ENCODE measurements at places on chromosomes 12 and 14. TPM values are rescaled to one million over a fixed set of nuclear protein-coding genes. Genes with fewer than 3 reads are reported as not detected.

DNA sequence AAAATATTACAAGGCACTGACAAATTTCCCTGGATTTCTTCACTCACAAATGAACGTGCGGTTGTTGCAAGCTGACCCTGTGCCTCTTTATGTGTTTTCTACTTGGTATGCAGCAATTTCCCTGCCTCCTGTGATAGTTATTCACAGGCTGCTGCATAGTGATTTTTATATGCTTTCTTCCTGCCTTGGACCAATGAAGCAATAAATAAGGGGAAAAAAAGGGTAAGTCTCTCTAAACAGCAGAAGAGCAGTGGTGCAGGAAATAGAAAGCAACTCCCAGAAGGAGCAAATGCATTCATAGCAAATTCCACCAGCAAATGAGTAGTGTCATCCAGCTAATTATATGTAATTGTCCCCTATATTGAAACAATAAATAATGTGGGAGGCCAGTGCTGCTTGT is 737.9 kb downstream of the GALC start:
- H3K4me1 ChIP-seq, result no peaks in the 10 kb centered on the region
- no peak for DNase-seq
- no peak overlapping the region for H3K4me3 ChIP-seq
- H3K27me3 ChIP-seq, result no peaks in the 10 kb centered on the region
- no peak overlapping the region for H3K27ac ChIP-seq

DNA sequence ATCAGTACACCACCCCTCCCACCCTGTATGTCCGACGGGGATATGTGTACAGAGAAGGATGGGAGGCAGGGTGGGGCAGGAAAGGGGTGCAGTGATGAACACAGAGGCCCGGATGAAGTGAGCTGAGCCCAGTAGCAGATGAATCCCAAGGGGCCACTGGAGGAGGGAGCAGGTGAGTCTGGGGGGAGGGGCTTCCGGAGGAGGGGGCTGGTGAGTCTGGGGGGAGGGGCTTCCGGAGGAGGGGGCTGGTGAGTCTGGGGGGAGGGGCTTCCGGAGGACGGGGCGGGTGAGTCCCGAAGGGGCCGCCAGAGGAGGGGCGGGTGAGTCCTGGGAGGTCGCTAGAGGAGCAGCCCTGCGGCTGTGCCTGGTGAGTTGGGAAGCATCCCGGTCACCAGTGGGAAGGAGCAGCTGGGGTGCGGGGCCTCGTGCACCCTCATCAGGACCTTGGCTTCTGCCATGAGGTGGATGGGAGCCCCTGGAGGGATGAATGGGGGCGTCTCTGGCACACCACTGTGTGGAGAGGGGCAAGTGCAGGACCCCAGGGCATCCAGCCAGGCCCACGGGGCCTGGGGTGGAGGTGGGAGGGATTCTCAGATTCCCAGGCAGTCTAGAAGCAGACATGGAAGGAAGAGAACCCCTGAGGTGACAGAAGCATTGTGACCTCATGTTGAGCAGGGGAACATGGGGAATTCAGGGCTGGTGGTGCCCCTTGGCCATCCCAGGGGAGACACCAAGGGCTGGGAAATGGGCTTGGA is 14.0 kb downstream of the BEGAIN start:
- DNase-seq, result no peak
- no peak overlapping the region for H3K27ac ChIP-seq
- no peaks in the 10 kb centered on the region for H3K4me1 ChIP-seq
- no peak overlapping the region for H3K4me3 ChIP-seq
- no peaks in the 10 kb centered on the region for H3K36me3 ChIP-seq

SLC39A5 gene
- total RNA-seq, result 0.35 TPM

DNA sequence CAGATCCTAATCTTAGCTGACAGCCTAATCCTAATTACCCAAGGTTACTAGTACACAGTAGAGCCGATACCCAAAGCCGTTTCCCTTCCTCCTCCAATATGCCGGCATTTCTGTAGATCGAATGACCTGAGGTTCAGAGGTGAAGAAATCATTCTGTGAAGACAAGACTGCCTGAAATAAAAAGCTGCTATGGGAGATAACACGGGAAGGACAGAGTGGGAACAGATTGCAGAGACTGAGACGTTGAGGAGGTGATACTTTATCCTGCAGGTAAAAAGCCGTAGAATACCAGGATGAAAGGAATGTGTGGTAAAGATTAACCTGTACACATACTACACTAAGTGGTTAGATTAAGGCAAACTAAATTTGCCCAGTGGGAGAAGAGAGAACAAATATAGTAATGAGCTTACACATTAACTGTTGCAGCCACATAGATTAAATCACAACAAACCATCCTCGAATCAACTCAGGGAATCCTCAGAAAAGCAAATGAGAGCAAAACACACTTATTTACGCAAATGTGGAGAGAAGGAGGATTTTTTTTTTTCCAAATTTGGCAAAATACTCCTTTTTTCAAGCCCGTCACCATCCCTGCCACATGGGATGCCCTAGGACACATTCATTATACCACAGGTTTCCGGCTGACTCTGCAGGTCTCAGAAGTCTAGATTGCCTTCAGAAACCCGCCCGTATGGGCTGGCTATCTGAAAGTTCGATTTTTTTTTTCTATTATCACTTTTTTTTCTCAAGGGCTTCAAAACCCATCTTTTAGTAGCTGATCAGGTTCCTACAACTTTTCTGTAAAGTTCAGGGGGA is 188.0 kb downstream of the TTC8 start:
- no peak for DNase-seq
- H3K4me3 ChIP-seq, result no peak overlapping the region
- no peaks in the 10 kb centered on the region for H3K27me3 ChIP-seq

- no peak for DNase-seq
- H3K36me3 ChIP-seq, result peaks cover 3% of the 10 kb centered on the region
- H3K4me1 ChIP-seq, result peaks cover 32% of the 10 kb centered on the region
- H3K27me3 ChIP-seq, result no peaks in the 10 kb centered on the region
- H3K4me3 ChIP-seq, result no peak overlapping the region
- H3K27ac ChIP-seq, result no peak overlapping the region
Measured at GRCh38 chr12:51371295-51371953, 19.8 kb downstream of the GALNT6 start.

CELA1 gene
- not detected for total RNA-seq

DNA sequence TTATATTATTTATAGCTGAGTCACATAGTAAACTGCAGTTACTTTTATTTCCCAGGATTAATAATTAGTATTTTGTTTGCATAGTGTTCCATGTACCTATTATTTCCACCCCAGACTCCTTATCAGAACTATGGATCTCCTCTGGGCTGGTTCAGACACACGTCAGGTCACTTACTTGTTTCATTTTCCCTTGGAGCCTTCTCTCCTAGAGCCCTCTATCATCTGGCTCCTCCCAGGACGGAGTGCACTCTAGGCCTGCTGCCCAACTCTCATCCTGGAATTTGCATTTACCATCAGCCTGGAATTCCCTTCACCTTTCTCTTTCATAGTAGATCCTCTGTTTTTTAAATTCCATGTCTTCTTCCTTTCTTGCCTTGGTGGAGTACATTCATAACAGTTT is 28.5 kb upstream of the GALNT16 start:
- H3K4me3 ChIP-seq, result no peak overlapping the region
- H3K36me3 ChIP-seq, result peaks cover 14% of the 10 kb centered on the region
- no peaks in the 10 kb centered on the region for H3K4me1 ChIP-seq
- no peak for DNase-seq
- no peak overlapping the region for H3K27ac ChIP-seq
- H3K27me3 ChIP-seq, result no peaks in the 10 kb centered on the region

GRCh38 chr12:96578526-96579125 is 89.2 kb downstream of the CFAP54 start:
- H3K27ac ChIP-seq, result no peak overlapping the region
- DNase-seq, result no peak
- no peak overlapping the region for H3K4me3 ChIP-seq
- H3K36me3 ChIP-seq, result no peaks in the 10 kb centered on the region

DNA sequence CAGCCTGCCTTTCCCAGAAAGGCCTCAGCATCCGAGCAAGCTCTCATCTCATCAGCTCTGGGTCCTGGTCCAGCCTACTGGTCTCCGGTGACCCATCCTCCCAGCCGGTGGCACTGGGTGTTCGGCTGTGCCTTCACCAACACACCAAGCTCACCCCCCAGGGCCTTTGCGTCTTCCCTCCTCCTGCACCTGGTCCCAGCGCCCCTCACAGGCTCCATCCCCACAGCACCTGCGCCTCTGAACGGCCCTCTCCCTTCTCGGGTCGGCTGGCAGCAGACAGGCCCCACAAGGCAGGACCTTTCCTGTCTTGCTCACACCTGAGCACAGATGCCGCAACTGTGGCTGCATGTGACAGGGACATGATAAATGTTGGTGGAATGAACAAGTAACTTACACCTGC is 13.1 kb downstream of the P2RX2 start:
- H3K27ac ChIP-seq, result no peak overlapping the region
- H3K27me3 ChIP-seq, result no peaks in the 10 kb centered on the region
- DNase-seq, result no peak

GRCh38 chr12:91133871-91134270 is 22.6 kb upstream of the LUM start:
- no peak for DNase-seq
- no peaks in the 10 kb centered on the region for H3K4me1 ChIP-seq

PTPN6 gene
- total RNA-seq, result 456 TPM

TMBIM4 gene
- total RNA-seq, result 60.0 TPM

GRCh38 chr12:52076811-52077210 is 2.7 kb upstream of the SMIM41 start:
- H3K27ac ChIP-seq, result no peak overlapping the region
- H3K4me3 ChIP-seq, result no peak overlapping the region
- peaks cover 28% of the 10 kb centered on the region for H3K36me3 ChIP-seq
- no peak for DNase-seq

ING4 gene
- total RNA-seq, result 17.4 TPM

TAS2R42 gene
- total RNA-seq, result not detected

DNA sequence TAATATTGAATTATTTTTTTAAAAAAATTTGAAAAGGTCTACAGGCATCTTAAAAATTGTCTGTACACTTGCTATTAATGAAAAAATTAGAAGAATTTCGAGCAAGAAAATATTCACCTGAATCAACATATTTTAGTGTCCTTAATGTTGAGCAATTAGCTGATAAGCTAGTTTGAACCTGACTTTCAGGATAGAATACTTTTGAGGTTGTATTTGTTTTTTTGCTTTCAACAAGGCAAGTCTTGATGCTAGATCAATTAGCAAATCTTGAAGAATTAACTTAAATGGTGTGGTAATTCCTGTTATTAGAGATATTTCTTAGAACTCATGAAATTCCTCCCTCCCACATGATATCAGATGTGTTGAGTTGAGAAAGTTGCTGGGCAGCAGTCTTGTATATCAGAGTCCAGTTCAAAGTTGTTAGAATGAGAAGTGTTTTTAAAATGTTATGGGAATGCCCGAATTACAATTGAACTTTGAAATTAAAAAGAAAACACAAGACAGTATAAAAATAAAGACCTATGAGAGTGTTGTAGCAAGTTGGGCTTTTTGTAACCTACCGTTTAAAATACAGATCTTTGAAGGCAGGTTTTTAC is 119.2 kb downstream of the TRMT5 start:
- H3K27me3 ChIP-seq, result no peaks in the 10 kb centered on the region
- DNase-seq, result no peak
- no peak overlapping the region for H3K4me3 ChIP-seq

DNA sequence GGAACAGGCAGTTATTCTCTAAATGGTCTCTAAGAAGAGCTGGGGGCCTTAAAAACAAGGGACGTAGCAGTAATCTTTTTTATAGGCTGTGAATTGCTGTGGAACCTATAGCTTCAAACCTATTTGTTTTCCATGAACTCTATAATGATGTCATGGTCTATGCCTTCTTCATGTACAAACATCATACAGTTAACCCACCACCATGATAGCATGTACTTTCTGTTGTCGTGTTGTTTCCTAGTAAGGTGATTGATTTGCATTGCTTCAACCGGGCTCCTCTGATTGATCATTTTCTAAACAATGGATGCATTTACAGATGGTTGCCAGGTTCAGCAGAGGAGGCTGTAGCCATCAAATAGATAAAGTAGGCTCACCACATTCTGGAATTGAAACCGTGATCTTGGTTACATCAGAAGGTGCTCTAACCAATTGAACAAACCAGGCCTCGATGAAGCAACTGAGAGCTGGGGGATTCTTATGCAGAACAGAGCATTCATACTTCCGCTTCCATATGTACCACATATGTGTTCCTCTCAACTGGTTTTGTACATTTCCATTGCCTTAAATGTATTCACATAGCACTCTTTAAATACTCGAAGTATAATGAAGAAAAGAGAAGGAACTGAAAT is 25.6 kb upstream of the PCNX1 start:
- H3K4me1 ChIP-seq, result peaks cover 41% of the 10 kb centered on the region
- H3K36me3 ChIP-seq, result no peaks in the 10 kb centered on the region
- H3K4me3 ChIP-seq, result no peak overlapping the region
- H3K27me3 ChIP-seq, result no peaks in the 10 kb centered on the region
- no peak overlapping the region for H3K27ac ChIP-seq

ACVRL1 gene
- 0.07 TPM for total RNA-seq

- no peak overlapping the region for H3K4me3 ChIP-seq
- peaks cover 42% of the 10 kb centered on the region for H3K4me1 ChIP-seq
- no peaks in the 10 kb centered on the region for H3K27me3 ChIP-seq
- DNase-seq, result no peak
- no peak overlapping the region for H3K27ac ChIP-seq
Measured at GRCh38 chr12:106300761-106301160, 1.8 kb upstream of the TCP11L2 start.

JKAMP gene
- total RNA-seq, result 30.4 TPM

ESRRB gene
- not detected for total RNA-seq

MAP3K9 gene
- total RNA-seq, result 4.0 TPM

- no peak overlapping the region for H3K4me3 ChIP-seq
- no peaks in the 10 kb centered on the region for H3K27me3 ChIP-seq
- H3K27ac ChIP-seq, result no peak overlapping the region
- H3K36me3 ChIP-seq, result peaks cover 33% of the 10 kb centered on the region
Measured at GRCh38 chr12:49008943-49009342, 9.6 kb downstream of the PRKAG1 start.

GRCh38 chr12:67025543-67026114 is 243.5 kb upstream of the CAND1 start:
- H3K36me3 ChIP-seq, result no peaks in the 10 kb centered on the region
- H3K27ac ChIP-seq, result no peak overlapping the region
- H3K4me3 ChIP-seq, result no peak overlapping the region
- no peaks in the 10 kb centered on the region for H3K4me1 ChIP-seq
- no peak for DNase-seq

RHEBL1 gene
- total RNA-seq, result 10.2 TPM

DNA sequence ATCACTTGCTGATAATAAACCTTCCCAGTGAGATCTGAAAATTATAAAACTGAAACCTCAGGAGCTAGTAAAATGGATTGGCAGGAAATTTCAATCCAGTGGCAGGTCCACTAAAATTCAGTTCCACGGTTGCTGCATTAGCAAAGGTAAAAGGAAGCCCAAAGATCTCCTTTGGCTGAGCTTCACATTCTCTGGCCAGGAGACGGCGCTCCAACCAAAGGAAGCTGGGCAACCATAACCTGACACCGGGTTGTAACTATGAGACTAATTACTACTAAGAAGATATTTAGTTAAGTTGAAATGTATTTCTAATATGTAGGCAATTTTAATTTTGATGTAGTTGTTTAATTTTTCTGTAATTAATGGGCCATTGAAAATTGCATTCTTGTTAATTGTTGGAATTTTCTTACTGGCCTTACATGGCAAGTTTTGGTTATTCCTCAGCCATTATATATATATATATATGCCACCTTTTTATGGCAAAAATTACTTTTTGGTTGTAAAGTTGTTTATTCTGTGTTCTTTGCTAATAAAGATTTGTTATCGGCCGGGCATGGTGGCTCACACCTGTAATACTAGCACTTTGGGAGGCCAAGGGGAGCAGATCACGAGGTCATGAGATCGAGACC is 17.0 kb downstream of the OR8S1 start:
- H3K27ac ChIP-seq, result no peak overlapping the region
- H3K4me1 ChIP-seq, result no peaks in the 10 kb centered on the region
- H3K4me3 ChIP-seq, result no peak overlapping the region
- H3K36me3 ChIP-seq, result no peaks in the 10 kb centered on the region
- H3K27me3 ChIP-seq, result no peaks in the 10 kb centered on the region

- no peak overlapping the region for H3K4me3 ChIP-seq
- H3K27ac ChIP-seq, result no peak overlapping the region
- H3K4me1 ChIP-seq, result peaks cover 62% of the 10 kb centered on the region
- H3K27me3 ChIP-seq, result no peaks in the 10 kb centered on the region
Measured at GRCh38 chr12:70247653-70248199, 4.5 kb downstream of the CNOT2 start.
